ENCODE measurements at places on chromosomes 1 and 21.
A peak's percentile ranks its signal among the peaks of the same experiment; 100 is the strongest.

- DNase-seq, result no peak
These were observed 1.5 kb downstream of the PLK3 start for GRCh38 chr1:44801491-44802305.

DNA sequence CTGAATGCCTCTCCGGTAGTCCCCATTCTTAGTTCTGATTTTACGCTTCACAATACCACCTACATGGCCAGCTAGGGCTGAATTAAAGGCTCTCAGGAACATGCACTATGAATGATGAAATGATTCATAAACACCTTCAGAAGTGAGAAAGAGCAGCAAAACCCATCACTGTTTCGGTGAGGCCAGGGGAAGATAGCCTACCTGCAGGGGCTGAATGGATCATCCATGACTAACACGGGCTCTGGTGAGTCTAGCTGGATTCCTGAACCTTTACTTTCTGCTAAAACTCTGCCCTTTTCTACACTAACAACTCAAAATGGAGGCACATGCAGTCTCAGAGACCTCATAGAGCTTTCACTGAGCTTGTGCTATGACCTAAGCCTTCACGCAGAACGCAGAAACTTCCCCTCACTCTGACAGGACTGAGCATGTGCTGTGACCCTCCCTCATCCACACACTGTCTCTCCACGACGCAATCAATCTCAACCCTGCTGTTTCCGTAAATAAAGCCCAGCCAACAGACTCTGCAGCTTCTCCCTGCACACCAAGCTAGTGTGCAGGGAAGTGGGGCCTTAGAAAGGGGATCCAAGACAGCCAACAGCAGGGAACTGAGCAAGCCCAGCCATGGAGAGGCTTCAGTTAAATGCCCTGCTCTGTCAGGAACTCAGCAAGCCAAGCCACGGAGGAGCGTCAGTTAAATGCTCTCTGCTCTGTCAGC is 207.8 kb downstream of the SLC45A1 start:
- DNase-seq, result peak; percentile 70

GRCh38 chr21:35172231-35172630 is 123.1 kb upstream of the RUNX1 start:
- DNase-seq, result no peak

DNA sequence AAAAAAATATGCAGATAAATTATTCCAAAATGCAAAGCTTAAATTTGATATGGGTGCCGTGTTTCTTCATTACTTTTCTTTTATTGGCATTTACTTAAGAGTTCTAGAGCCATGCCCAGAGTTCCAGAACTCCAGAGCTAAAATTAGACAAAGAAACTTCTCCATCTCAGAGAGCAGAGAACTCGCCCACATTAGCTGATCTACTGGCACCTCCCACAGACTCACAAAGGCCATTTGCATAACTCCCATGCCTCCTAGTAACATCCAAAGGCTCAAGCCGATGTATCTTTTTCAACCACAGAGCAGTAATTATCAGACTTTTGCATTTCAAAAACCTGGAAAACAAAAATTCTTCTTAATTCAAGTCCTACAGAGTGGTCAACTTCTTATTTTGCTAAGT is 323.8 kb upstream of the ST6GALNAC5 start:
- DNase-seq, result no peak

- DNase-seq, result no peak
These were observed 4.7 kb downstream of the BTBD19 start for GRCh38 chr1:44812822-44813543.

DNA sequence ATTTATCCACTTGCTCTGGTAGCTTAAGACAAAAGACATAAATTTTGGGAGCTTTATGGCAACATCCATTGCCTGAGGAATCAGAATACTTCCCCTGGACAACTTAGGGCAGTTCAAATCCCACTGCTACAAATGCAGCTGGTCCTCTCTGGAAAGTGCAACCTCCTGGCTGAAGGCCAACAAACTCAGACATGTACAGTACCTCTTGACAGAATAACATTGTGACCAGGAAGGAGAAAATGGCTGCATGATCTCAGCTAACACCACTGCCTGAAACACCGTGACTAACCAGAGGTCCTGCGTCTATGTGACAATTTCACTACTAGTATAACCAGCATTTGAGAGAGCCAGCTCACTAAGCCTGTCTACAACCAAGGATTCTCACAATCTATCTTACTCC is 218.9 kb downstream of the CRB1 start:
- no peak for DNase-seq

DNA sequence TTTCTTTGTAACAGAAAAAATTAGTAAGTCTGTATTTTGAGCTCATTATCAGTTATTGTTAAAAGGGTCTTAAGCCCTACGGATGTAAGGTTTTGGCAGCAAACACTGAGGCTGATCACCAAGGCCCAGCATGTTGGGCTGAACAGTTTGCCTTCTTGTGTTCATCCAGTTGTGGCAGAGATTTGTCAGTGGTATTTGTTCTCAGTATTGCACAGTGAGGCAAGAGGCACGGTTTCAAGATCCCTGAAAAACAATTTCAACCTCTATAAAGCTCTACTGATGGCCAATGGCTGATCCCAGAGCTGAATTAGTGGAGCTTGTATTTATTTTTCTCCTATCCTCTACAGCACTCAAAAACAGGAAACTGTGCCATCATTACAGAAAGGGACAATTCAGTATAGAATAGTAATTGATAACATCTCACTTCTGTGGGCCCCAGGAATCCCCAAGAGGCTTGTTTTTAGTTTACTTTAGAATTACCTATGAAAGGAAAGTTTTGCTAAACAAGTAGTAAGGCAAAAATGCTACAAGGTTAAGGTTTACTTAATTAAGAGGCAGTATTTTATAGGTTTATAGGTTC is 191.8 kb upstream of the RAB4A start:
- DNase-seq, result no peak

DNA sequence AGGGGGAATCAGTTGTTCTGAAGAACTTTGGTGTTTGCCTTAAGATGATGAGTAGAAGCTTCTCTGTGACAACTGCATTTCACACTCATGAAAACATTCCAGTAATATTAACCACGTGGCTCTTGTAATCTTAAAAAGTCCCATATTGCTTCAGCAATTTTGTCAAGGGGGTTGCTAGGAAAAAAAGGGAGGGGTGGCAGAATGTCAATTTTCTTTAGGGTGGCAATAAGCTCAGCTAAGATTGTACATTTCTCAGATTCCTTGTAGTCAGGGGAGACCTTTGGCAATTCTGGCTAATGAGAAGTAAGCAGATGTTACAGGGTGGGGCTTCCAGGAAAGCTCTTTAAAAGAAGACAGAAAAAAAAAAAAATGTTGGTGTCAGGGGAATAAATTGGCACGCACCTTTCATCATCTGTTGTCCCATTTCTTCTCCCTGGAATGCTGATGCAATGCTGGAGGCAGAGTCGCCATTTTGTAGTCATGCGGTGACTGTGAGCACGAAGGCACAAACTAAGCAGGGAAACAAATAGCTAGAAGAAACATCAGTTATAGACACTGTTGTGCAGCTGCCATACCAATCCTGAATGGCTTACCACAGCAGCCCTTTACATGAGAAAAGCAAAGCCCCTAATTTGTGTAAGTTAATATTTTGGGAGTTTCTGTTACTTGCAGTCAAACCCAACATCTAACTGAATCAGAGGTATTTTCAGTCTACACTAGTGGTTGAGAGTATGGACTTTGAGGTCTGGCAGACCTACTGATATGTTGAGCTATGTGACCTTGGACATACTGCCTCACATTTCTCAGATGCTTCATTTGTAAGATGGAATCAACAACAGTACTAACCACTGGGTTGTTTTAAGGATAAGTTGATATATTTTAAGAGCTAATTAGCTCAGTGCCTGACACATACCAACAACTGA is 56.1 kb upstream of the MRPS6 start:
- no peak for DNase-seq

DNA sequence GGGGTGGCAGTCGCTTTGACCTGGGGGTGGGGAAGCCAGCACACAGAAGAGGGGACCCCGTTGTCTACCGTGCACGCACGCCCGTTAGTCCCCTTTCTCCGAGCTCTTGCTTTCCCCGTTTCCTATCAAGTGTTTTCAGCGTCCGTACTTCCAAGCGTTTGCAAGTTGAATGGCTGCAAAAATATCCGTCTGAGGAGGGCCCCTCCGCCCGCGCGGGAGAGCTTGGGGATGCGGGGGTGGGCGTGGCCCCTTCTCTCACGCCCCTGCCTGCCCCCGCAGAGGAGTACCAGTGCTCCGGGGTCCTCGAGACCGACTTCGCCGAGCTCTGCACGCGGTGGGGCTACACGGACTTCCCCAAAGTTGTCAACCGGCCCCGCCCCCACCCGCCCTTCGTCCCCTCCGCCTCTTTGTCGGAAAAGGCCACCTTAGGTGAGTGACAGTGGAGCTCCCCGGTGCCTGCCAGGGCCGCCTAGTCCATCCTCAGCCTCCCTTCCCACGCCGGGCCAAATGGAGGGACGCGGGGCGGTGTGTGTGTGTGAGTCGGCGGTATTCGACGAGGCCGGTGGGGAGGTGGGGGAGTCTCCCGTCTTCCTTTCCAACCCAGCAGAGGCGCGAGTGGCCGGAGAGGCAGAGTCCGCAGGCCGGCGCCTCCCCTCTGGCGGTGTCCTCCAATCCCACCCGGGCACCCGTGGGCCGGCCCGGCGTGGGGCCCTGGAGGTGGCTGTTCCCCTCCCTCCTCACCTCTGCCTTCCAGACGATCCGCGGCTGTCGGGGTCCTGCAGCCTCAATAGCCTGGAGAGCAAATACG is 3.4 kb downstream of the LRRC71 start:
- no peak for DNase-seq

DNA sequence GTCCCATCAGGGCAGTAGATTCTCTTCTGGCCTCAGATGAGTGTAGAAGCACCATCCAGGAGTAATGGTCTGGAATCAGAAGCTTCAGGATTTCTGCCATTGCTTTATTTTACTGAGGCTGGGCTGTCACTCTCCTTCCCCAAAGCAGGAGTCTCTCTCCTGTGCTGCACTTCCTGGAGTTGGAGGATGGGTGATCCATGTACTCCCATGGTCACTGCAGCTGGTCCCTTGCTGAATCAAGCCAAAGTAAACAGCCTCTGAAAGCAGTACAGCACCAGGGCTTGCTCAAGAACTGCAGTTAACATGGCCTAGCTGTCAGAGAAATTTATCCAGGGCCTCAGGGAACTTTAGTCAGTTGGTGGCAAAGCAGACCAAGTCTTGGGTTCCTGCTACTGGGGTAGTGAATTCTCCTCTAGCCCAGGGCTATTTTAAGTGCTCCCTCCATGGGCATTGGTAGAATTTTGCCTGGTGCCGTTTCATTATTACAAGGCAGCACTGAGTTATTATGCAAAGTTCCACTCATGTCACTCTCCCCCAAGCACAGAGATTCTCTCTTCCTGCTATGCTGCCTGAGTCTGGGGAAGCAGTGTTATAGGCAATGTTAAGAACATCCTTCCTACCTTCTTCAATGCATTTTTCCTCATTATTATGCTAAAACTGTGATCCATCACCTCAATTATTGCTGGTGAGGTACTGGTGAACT is 29.5 kb downstream of the DRAM2 start:
- DNase-seq, result no peak

- DNase-seq, result no peak
These were observed 616.9 kb downstream of the AJAP1 start for GRCh38 chr1:5271264-5271663.

GRCh38 chr1:168390271-168390670 is 109.6 kb downstream of the TBX19 start:
- no peak for DNase-seq

- DNase-seq, result no peak
These were observed 6.0 kb upstream of the SLC27A3 start for GRCh38 chr1:153769221-153769620.

GRCh38 chr1:165371588-165372225 is 15.2 kb upstream of the LMX1A start:
- no peak for DNase-seq

DNA sequence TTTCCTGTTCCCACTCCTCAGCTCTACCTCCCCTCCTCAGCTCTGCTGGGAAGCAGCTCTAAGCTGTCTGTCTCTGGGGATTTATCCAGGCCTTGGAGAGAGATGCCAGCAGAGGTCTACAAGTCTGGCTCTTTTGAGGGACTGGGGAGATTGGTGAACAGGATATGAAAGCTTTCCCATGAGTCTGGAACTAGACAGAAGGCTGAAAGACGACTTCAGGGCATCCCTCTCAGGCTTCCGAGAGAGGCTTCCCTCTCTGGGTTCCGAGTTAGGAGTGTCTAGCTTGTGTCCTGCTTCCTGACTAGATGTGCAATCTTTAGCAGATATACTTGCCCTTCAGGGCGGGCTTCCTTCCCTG is 733 bp downstream of the TMEM35B start:
- no peak for DNase-seq

DNA sequence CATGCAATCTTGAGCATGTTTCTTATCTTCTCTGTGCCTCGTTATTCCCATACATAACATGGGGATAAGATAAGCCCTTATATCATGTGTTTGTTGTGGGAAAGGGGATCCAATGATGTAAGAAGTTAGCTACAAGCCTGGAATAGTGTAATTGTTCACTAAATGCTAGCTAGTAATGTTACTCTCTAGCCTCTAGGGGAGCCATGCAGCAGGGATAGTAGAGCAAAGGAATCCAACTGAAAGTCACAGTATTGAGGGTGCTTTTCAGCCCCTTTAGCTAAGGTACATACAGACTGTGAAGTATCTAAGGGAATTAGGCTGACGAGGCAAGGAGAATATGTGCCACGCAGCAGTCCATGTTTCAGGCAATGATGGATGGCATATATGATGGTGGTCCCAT is 46.9 kb downstream of the IL23R start:
- DNase-seq, result no peak

GRCh38 chr1:19412654-19413053 is 72.7 kb downstream of the CAPZB start:
- DNase-seq, result no peak

DNA sequence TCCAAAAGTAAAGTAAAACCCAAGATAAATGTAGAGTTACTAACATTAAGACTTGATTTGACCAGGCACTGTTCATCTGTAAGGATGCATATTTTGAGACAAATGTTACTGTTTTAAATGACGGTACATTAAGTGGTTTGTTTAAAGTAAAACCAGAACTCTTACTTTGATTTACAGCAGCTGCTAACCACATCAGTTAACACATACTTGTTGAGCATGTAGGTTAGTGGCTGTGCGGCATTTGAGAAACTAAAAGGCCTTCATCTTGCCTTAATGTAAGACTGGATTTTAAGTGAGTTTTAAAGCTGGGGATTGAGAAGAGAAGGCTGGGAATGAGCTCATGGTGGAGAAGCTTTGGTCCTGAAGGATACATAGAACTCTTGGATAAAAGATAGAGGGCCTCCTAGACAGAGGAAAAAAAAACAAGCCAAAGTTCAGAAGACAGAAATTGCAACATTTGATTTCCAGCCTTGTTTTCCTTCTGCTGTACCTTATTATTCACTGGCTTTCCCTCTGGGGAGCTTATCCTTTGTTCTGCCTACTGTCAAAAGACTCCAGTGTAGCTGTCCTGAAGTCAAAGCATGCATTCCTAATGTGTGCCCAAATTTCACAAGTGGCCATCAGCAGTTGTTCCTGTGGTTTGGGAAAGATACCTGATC is 66.6 kb downstream of the MTR start:
- DNase-seq, result no peak

GRCh38 chr1:20891091-20891490 is 104.0 kb upstream of the HP1BP3 start:
- no peak for DNase-seq
